ENCODE measurements at places on chromosomes 1 and 21.

DNA sequence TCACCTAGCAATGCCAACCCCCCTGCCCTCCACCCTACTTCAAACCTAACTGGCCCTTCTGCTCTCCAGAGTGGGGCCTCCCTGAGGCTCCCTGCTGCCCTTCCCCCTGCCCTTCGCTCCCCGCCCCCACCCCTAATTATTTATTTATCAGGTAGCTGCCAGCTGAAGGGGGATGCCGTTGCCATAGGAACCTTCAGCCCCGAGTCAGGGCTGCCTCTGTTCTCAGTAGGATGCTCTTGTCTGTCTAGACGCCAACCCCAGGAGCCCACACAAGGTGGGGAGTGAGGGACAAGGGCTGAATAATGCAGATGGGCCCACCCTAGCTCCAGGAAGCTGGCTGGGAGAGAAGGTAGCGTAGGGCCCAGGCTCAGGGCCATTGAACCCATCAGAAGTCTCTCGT, 41.1 kb downstream of the NKAIN1 start:
- ATAC-seq, result peak; percentile 39

DNA sequence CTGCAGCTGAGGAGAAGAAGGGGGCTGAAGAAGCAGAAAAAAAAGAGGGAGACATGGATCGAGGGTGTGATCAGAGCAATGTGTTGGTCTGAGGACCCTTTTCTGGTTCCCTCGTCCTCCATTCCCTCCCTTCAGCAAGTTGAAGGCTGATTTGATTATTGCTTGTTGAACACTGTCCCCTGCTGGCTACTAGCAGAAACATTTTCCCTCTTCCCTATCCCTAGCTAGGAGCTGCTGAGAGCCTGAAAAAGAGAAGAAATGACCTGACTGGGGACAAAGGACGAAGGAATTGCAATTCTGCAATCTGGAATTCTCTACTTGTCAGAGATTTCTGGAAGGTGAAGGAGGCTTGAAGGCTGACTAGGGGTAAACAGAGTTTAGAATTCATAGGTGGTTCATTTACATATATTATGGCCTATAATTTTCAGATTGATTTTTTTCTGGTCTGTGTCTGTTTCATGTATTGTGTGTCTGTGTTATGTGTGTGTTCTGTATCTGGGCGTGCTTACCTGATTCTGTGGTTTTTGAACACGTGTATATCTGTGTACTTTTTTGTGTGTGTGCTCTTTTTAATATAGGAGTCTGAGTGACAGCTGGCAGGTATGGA, 9.8 kb downstream of the NHLH1 start:
- peak; percentile 88 for ATAC-seq

DNA sequence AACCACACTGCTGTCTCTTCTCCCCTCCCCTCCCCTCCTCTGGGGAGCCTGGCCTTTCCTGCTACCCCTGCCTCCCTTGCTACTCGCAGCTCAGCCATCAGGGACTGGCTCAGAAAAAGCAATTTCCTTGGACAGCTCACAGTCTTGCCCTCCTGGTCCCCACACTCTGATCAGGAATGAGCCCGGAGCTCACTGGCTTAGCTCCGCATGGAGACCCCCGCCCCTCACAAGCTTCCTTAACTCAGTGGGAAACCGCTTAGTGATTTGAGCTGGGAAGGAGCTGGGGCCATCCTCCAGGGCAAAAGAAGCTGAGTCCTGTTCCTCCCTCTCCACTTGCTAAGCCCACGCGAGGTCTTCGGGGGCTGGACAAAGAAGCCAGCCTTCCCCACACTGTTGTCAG, 70.3 kb upstream of the ACTL8 start:
- no peak for ATAC-seq

- ATAC-seq, result peak; percentile 69
These were observed 23.0 kb downstream of the LRRC8B start for GRCh38 chr1:89547563-89548116.

GRCh38 chr1:243407284-243408018, 151.6 kb downstream of the SDCCAG8 start:
- no peak for ATAC-seq

DNA sequence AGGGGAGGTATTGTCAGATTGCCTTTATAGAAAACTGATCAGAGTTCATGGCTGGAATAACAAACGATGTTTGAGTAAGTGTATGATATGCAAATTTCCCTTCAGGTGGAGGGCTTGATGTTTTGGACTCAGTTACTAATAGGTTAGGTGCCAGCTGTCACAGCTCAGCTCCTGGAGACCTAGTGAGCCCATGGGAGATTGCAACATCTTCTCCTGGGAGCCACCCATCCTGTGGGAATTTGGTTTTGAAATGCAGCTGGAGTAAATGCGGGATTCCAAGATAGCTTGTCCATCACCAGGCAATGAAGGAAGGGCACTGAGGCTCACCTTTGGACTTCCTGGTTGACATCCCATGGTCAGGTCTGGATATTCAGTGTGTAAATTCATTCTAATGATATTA, 211.4 kb upstream of the NRIP1 start:
- no peak for ATAC-seq

DNA sequence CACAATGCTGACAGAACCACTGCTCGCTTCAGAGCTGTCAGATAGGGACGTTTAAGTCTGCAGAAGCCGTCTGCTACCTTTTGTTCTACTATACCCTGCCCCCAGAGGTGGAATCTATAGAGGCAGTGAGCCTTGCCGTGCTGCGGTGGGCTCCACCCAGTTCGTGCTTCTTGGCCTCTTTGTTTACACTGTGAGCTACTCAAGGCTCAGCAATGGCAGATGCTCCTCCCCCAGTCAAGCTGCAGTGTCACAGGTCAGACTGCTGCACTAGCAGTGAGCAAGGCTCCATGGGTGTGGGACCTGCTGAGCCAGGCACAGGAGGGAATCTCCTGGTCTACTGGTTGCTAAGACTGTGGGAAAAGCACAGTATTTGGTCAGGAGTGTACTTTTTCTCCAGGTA, 47.1 kb downstream of the LEPR start:
- peak; percentile 69 for ATAC-seq

DNA sequence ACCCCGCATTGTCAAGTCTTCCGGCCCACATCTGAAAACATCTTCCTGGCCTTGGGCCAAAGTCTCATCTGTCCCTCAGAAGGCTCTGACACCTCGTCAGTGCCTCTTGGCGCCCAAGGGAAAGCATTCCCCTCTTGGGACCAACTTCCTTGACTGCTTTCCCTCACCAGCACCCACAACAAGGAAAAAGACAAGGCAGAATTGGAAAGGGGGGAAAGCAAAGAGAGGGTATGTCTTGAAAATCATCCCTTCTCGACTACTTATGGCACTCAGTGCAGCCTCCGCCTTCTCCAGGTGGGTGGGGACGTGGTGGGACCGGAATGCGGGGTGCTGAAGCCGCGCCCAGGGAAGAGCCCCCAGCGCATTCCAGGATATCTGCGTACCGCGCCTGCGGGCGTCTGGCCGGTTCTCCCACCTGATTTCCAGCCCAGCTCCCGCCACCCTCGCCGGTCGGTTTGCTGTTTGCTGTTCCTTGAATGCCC, 554 bp upstream of the SLC39A1 start:
- ATAC-seq, result peak; percentile 1

GRCh38 chr1:204626381-204626780, 59.2 kb downstream of the LRRN2 start:
- ATAC-seq, result no peak

GRCh38 chr1:53244141-53244540, 5.8 kb upstream of the MAGOH start:
- ATAC-seq, result no peak

DNA sequence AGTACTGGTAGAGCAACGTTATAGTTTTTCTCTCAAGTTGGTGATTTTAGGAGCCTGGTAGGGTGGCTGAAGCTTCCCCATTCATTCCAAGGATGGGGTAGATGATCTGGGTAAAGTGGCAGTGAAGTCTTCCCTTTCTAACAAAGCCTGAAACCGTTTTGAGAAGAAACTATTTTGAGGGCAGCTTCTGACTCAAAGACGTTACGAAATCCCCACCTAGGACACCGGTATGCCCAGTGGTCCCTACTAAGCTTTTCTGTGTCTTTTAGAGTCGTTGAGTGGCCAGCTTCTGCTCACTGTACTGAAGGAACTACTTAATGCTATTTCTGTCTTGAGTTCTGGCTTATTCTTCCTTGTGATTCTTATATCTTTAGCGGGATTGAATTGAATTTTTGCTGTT, 1.4 kb downstream of the WDTC1 start:
- no peak for ATAC-seq

- peak; percentile 83 for ATAC-seq
These were observed 640.7 kb downstream of the ADGRL2 start for GRCh38 chr1:82441402-82441801.

DNA sequence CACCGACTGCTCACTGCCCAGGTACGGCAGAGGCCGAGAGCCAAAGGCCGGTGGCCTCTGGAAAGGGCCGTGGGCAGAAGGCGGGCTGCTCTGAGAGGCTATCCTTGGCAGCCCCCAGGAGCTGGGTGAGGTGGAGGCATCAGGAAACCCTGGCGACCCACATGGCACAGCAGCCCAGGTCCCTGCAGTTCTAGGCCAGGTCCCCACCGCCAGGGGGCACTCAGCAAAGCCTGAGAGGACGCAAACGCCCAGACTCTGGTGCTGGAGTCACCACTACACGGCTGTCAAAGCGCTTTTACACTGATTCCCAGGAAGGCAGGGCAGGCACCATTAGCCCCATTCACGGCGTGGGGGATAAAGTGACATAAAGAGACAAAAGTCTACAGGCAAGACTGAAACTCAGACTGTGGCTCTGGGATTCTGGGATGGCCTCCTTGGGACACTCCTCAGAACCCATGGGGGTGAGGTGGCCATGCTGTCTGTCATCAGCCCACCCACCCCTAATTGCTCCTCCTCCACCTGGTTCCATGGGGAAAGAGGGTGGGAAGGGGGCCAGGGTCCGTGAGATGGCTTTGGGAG, 4.9 kb downstream of the PLEKHG5 start:
- ATAC-seq, result peak; percentile 51
